ENCODE measurements at places on chromosomes 2 and 18.

GRCh38 chr2:216206041-216206703, 97.0 kb downstream of the XRCC5 start:
- DNase-seq = no peak

DNA sequence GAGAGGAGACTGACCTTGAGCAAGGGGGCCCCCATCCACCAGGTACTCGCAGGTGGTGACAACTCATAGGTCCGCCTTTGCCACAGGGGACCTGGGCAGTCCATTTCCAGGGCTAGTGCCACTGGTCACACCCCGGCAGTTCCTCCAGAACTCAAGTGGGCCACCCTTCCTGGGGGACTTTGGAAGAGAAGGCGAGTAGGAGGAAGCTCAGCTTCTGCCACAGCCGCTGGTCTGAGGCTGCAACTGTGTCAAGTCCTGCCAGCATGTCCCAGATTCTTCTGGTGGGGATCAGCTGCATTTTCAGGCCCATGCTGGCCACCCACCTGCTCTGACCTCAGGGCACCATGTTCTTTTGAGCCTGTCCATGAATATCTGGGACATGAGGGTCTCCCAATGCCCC, 423.9 kb upstream of the MYT1L start:
- DNase-seq = no peak

GRCh38 chr2:161306919-161307318, 1.3 kb upstream of the PSMD14 start:
- no peak for DNase-seq

DNA sequence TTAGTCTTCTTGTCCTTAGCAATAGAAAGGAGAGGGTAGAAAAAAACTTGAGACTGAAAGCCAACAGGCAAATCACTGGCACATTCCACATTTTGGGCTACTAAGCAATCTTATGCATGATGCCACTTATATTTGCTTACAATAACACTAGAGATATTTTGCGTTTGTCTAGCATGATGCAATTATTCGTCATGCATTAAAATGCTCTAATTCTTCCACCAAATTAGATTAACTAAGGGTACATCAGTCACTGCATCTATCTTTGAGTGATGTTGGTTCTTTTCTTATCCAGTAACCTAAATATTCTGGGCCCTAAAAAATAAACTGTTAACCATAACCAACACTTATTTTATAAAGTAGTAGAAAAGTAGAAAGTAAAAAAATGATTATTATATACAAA, 1311.7 kb upstream of the CDH2 start:
- DNase-seq = no peak

- no peak for DNase-seq
These were observed 3.5 kb downstream of the TMEM127 start for GRCh38 chr2:96262306-96262705.

GRCh38 chr18:23200756-23201155, 65.5 kb downstream of the CABLES1 start:
- DNase-seq = no peak

DNA sequence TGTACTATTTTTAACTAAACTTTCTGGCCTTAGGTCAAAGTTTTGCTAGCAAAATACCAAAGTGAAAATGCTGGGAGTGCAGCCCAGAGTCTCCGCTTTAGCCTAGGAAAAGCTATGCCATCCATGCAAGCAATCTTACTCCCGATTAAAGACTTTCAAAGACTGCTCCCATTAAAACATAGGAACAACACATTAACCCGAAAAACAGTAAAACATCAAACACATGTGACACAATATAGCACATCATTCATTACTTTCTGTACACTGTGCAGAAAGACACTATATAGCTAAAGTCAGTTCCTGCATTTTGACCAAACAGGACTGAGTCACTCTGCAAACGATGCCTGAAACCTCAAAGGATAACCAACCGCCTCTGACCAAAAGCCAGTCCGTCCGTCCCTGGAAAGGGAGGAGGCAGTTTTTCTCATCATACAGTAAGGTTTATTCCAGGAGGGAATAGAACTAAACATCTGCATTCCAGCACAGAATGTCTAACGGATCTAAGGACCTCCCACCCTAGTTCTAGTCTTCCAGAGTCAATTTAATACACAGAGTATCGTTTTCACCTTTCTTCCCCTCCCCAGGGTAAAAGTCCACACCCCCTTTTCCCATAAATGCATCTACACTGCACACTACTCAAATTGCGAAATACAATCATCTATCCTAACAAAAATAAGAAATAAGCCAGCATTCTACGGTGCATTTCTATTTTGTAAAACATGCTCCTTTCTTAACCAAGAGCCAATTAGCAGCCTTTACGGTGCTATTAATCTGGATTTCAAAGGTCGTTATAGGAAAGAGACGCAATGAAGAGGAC, 1.7 kb downstream of the ROCK2 start:
- DNase-seq = peak; percentile 73

GRCh38 chr2:99816908-99817307, 325.5 kb downstream of the AFF3 start:
- no peak for DNase-seq

DNA sequence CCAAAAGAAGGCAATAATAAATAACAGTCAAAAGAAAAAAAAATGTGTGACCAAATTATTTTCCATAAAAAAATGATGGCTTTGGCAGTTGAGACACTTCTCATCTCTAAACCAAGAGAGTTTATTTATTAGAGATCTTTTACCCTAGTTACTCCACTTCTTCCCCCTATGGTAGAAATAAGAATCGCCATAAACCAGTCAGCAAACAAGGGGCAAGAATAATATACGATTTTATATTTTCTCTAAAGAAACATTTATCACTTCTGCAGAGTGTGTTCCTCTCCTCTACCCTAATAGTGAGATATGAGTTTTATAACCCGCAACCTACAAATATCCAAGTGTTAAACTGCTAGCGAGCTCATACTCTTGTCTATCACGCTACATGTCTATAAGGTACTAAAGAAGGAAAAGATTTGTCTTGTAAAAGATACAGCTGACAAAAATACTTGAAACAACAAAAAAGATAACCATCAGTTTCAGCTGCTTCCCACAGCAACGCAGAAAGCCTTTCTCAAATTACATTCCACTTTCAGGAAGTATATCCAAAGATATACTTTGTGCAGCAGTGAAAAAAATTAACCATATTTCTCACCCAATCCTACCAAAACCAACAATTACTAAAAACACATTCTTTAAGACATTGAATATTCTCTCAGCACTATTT, 2.3 kb downstream of the RNF103 start:
- no peak for DNase-seq

DNA sequence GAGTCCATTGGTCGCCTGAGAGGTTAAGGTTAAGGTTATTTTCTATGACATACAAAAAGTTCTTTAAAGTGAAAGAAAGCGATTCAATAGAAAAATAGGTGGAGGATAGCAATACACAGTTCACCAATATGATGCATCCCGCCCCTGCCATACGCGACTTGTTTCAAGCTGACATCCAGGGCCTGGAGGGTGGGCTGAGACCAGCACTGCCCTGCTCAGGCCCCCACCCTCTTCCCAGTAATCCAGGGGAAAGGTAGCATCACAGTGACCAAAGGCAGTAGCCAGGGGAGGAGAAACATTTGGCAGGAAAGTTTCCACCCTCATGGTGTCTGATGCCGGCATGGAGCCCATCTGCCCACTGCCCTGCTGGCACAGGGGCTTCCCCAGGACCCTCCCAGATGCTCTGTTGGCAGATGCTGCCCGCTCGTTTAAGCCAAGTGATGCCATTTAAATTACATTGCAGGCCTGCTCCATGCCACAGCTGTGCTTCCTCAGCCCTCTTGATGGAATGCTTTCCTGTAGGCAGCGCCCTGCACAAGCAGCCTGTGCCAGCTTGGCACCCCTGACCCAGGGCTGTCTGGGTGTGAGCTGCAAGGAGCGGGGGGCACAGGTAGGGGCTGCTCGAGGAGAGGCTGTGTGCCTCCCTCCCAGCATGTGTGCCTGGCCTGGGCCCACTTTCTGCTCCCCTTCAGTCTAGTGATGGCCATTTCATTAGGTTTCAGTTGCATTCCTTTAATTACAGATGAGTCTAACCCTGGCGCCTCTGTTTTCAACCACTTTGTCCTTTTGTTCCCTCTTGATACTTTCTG, 10.7 kb upstream of the ANO7 start:
- no peak for DNase-seq

GRCh38 chr2:240196716-240197461, 56.4 kb upstream of the OTOS start:
- DNase-seq = no peak

DNA sequence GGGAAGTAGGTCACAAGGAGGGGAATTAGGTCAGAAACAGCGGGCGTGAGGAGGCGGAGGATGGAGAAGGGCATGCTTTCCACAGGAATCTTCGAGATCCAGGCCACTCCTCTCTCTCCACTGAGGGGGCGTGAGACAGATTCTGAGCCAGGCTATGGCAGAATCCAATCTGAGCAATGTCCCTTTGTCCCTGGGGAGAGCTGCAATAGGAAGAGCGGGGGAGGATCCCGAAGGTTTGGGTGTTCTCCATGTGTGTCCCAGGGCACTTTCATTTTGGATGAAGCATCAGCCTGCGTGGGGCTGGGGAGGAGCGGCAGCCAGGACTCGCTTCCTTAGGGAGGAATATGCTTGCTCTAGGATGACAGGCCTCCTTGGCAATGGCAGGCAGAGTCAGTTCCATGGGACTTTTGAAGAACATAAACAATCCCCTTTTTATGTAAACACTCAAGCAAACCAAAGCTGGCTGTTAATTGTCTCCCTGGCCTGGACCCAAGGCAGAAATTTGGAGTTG, 84.0 kb downstream of the LIPG start:
- DNase-seq = no peak

- DNase-seq = peak; percentile 20
These were observed at the start of gene ADRA2B for GRCh38 chr2:96116424-96116878. ADRA2B (minus strand) TSS chr2:96116571; CDS start chr2:96116149, 422 bp downstream.

GRCh38 chr2:230840301-230840700, 24.4 kb upstream of the ITM2C start:
- DNase-seq = no peak

GRCh38 chr2:238884812-238885408, 37.0 kb downstream of the TWIST2 start:
- DNase-seq = no peak

- DNase-seq = peak; percentile 58
These were observed 158.1 kb upstream of the SLC39A10 start for GRCh38 chr2:195498839-195499490.

GRCh38 chr2:16773080-16773713, 107.6 kb upstream of the CYRIA start:
- DNase-seq = peak; percentile 46

DNA sequence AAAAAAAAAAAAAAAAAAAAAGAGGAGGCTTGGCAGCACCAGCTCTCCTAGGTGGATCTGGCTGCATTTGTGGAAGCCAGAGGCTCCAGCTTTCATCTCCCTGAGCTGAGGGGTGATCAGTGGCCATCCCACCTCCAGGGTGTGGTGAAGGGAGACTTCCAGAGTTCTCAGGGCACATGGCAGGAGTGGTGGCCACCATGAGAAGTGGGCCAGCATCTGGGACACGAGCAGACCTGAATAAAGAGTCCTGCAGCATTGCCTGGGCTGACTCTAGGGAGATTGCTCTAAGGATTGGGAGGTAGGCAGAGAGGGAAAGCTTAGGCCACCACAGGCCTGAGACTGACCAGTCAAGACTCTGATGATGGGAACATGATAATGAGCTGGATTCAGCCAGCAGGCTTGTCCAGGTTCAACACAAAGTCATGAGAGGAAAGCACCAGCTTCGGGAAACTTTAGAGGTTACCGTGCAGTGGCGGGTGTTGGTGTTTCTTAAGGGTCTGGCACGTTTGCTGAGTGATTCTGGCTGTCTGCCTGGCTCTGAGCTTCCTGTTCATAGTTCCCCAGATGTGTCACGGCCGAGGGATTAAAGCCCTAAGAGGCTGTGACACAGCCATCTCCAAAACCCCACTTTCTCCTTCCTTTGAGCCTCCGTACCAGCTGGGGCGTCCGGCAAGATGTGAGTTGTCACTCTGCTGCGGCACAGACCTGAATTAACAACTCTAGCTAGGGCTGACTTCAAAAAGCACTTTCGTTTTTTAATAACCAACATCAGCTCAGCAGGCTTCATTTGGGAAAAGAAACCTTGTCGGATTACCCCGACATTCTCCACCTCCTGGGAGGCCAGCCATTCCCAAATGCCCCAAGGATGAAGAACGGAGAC, 38.3 kb upstream of the IL1R1 start:
- peak; percentile 94 for DNase-seq

- no peak for DNase-seq
These were observed 16.3 kb downstream of the SIX3 start for GRCh38 chr2:44957656-44958327.

DNA sequence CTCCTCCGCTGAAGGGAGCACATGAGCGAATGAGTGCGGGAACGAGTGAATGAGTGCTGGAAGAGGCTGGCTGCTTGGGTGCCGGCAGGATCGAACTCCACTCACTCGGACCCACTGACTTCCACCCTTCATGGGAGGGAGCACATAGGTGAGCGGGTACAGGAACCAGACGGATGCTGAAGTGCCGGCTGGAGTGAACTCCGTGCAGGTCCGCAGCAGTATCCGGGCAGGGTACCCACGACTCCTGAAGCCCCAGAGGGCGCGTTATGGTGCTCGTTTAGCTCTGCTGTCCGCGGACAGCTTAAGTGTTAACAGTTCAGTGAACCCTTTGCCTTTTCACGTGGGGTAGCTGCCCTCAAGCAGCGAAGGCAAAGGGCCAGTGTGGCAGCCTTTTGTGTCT, 23.2 kb downstream of the RPRM start:
- no peak for DNase-seq

GRCh38 chr2:236731767-236732580, 162.3 kb downstream of the ACKR3 start:
- peak; percentile 53 for DNase-seq

- DNase-seq = no peak
These were observed 4.3 kb upstream of the NEUROD1 start for GRCh38 chr2:181684454-181685149.

DNA sequence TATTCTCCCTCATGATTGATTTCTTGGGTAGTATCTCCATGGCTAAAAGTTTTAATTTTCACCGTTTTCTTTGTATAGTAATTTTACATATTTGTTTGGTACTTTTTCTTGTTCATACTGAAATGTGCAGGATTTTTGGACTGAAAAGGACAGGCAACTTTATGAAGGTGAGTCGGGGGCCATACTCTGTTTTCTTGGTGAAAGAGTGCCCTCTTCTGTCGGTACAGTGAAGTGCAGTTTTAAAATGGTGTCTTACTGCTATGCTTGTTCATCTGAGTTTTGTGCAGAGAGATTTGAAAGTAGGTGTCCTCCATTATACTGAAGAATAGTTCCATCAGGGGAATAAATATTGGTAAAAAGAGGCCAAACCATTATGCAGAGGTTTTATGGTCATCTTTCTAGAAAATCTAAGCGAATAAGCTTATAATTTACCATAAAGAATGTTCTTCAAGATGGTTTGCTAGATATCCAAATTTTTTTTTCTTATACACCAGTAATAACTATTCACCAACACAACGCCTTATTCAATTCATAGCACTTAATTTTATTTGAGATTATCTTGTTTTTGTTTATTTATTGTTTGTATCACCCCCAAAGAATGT, 8.7 kb upstream of the SERPINB13 start:
- DNase-seq = peak; percentile 53

DNA sequence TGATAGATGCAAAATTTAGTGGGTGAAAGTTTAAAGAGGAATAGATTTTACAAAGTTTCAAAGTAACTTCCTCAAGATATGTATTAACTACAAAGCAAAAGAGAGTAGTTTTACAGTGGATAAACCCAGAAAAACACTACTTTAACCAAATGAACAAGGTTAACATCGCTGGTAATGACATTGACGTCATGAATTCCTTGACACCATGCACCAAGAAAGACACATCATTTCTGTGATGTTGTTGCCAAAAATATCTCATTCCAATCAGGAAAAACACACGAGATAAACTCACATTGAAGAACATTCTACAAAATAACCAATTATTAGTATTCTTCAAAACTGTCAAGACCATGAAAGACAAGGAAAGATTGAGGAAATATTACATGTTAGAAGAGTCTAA, 605.6 kb upstream of the SETBP1 start:
- no peak for DNase-seq

- DNase-seq = no peak
These were observed 1.4 kb downstream of the PPP4R1 start for GRCh38 chr18:9612977-9613376.

Data from fibroblast of skin of right quadriceps (primary cell).